ENCODE measurements at places on chromosomes 13 and 19.

DNA sequence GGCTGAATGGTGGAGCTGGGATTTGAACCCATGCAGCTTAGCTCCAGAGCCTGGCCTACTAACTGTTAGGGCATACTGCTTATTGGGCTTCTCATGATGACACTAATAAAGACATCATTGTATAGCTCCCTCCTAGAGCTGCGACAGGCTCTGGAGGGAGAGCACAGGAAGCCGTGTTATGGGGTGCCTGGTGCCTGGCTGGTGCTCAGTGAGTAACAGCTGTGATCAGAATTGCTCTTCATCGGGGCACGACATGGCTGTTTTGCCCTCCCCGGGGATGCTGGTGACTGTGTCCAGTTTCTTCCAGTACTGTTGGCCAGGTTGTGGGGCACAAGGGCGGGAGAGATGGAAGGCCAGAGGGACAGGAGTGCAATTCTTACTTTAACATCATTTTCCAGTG is 5.1 kb downstream of the LYPD5 start:
- DNase-seq = peak; percentile 32

DNA sequence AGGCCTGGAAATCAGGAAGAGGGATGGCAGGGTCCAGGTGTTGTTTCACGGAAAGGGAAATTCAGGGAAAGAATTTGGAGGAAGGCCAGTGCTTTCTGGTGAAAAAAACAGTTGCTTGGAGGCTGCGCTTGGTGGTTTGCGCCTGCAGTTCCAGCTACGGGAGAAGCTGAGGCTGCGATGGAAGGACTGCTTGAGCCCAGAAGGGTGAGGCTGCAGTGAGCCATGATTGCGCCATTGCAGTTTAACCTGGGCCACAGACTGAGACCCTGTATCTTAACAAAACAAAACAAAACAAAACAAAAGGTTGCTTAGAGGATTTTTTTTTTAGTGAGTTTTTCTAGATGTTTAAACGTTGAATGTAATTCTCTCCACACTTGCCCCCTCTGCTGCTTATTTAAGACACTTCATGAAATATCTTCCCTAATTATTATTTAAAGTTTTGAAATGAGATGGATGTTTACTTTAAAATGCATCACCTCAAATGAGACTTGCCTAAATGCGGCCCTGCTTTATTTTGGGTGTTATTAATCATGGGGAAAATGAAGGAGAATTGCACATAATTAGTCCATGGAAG is 75.4 kb upstream of the TRPC4 start:
- no peak for DNase-seq

GRCh38 chr13:112346899-112347229 is 29.3 kb upstream of the SPACA7 start:
- DNase-seq = no peak

DNA sequence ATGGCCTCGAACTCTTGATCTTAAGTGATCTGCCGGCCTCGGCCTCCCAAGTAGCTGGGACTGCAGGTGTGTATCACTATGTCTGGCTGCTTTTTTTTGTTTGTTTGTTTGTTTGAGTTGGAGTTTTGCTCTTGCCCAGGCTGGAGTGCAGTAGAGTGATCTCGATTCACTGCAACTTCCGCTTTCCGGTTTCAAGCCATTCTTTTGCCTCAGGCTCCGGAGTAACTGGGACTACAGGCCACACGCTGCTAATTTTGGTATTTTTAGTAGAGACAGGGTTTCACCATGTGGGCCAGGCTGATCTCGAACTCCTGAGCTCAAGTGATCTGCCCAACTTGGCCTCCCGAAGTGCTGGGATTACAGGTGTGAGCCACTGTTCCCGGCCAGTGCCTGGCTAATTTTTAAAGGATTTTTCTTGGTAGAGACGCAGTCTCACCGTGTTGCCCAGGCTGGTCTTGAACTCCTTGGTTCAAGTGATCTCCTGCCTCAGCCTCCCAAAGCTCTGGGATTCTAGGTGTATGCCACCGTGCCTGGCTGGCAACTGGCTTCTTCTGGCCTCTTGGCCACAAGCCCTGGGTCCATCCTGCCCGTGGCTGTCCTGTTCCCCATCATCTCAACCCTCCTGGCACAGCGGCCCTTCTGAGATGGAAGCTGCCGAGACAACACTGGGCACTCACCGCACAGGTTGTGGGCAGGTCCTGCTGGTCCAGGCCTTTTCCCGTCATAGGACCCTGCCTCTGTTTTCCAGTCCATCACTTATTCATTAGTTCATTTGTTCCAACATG is 11.5 kb downstream of the TECR start:
- DNase-seq = no peak

DNA sequence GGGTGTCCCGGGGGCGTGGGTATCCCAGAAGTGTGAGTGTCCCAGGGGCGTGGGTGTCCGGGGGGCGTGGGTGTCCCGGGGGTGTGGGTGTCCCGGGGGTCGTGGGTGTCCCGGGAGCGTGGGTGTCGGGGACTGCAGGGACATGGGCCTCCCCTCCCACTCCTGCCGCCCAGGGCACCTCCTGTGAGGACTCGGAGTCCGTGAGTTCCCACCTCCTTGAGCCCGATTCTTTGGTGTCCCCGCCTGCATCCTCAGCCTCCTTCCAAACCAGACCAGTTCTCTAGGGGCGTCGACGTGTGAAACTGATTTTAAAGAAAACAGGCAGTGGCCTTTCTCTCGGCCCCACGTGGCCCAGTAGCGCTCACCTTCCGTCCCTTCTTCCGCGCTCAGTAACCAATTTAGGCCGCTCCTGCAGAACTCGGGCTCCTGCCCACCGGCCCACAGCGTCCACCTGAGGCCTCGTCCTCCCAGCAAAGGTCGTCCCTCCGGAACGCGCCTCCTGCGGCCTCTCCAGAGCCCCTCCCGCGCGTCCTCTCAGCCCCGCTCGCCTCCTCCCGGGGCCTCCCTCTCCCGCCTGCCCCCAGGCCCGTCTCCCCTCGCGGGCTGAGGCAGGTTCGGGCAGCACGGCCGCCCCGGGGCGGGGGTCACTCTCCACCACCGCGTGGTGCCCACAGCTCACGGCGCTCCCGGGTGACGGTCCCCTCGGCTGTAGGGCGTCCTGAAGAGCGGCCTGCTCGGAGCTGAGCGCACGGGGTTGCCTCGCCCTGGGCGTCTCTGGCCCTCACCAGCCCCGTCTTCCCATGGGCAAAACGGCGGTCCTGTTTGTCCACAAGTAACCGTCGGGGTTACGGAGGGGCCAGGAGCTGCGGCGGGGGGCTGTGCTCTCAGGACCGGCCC is 3.8 kb downstream of the F7 start:
- DNase-seq = no peak

DNA sequence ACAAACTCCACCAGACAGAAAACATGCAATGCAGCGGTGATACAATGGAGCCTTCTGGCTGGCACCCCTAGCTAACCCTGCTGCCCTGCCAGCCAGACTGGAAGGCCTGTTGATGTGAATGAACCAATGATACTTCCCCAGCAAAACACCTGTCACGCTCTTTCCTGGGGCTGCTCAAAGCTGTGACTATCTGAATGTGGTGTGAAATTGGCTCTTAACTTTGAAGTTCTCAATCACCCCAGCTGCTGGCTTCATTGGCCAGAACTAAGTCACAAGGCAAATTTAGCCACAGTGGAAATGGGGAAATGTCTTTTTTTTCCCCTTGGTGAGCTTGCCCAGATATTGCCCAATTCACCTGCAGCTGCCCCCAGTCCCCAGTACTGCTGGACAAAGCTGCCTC is 147.3 kb downstream of the SLC7A1 start:
- no peak for DNase-seq

DNA sequence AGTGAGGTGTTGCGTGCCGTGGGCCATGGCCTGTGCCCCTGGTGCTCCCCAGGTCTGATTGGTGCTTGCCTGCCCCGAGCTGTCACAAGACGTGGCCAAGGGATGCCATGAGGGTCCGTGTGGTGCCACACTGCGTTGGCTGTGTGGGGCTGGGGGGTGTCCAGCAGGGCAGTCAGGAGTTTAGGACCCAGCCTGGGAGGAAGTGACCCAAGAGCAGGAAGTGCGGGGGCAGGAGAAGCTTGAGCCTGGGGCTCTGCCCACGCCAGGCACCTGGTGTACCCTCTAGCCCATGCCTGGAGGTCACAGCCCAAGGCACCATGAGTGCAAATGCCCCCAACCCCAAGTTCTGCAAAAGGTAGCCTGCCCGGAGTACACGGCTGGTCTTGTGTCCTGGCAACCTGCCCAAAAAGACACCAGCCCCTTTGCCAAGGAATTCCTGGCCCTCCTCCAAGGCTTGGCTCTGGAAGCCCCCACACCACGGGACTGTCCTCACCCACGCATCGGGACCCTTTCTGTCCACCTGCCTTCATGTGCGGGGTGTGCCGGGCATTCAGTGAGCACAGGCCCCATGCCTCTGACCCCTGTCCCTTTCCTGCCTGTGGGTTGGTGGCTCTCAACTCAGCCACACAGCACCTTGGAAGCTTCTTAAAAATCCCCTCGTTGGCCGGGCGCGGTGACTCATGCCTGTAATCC is 24.9 kb downstream of the MPND start:
- DNase-seq = peak; percentile 62

- DNase-seq = no peak
Observed at GRCh38 chr13:110269509-110270185, 37.3 kb downstream of the COL4A1 start.

GRCh38 chr13:98549728-98550317 is 27.1 kb downstream of the STK24 start:
- peak; percentile 25 for DNase-seq

DNA sequence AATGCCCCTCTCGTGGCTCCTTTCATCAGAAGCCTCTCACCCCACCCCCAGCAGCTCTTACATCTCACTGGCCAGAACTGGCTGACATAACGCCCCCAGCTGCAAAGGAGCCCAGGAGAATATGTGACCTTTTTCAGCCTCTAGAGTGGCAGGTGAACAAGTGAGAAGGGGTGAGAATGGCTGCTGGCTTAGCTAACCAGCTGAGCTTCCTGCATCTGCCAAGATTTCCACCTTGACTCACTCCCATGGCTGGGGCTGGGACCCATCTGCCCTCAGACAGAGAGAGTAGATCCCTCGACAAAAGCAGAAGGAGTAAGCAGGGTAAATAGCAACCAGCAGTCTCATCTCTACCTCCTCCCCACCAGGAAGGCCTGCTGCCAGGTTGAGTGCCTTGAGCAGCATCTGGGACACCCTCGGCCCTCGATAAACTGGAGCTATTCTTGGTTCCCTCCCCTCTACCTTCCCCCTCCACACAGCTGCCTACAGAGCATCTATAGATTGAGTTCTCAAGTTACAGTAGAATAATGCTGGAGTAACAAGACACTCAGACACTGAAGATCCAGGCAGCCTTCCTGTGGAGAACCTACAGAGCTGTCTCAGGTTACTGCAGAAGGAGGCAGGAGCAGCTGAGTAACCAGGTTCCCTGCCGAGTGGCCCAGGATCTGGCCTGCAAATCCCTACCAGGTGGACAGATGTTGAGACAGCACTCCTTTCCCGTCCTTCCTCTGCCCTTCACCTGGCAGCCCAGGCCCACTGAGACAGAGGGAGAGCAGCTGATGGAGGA is 15.5 kb downstream of the KASH5 start:
- DNase-seq = no peak

- DNase-seq = no peak
Observed at GRCh38 chr19:37243206-37243632, 25.2 kb downstream of the ZNF383 start.

DNA sequence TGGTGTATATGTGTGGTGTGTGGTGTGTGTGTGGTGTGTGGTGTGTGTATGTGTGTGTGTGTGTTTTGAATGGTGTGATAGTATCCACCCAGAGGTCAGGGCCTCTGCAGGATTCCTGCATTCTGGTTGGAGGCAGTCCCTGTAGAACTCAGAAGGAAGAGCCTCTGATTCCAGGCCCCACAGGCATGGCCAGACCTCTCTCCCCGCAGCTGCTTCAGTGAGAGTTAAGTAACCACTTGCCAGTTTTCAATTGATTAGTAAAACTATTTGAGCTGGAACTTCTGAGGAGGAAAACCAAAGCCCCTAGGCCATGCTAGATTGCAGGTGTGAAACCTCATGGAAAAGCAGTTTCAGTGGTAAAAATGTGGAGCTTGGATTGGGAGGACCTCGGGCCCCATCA is 2.1 kb downstream of the ATP12A start:
- DNase-seq = no peak

GRCh38 chr13:79419365-79419764 is 13.3 kb upstream of the RBM26 start:
- no peak for DNase-seq

DNA sequence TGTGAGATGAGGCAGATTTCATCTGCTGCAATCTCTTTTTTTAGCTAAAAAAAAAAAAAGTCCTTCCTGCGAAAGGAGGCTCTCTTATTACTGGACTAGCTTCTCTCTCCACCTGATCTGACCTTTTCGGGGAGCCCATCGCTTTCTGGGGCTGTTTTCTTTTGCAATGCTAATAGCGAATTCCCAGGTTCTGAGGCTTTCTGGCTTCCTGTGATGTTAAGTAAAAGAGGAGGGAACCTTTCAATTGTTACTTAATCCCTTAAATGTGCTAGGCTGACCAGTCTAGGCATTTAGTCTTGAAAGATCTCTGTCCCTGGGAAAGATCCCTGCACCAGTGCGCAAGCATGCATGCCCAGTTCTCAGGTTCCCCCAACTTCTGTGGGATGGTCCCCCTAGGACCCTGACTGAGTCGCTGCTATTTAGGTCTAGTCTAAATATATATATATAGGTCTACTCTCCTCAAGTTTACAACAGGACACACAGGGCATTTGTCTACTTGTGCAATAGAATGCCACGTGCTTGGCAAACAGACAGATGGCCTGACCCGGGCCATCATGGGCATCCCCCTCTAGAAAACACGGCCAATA is 224.7 kb downstream of the ZNF536 start:
- no peak for DNase-seq

- DNase-seq = no peak
Observed at GRCh38 chr13:103133556-103133955, 67.3 kb upstream of the SLC10A2 start.

DNA sequence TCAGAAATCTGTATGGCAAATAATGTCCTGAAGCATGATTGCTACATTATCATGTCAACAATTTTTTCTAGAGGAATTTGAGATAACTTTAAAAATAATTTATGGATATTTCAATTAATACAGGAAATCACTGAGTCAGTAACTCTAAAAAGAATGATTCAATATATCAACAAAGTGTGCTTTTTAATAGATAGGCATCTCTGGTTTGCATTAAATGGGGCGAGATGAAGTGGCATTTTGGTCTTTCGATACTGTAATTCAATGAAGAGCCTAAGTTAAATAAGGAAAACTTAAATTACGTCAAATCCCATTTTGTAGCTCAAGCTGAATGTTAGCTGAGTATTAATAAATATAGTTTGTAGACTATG is 342.8 kb downstream of the DACH1 start:
- no peak for DNase-seq
